ENCODE measurements at places on chromosomes 1 and 21.

GRCh38 chr1:21951226-21951870 lies 14.2 kb upstream of the HSPG2 start:
- no peak for DNase-seq

GRCh38 chr1:203405703-203406438 lies 54.9 kb upstream of the FMOD start:
- DNase-seq = no peak

DNA sequence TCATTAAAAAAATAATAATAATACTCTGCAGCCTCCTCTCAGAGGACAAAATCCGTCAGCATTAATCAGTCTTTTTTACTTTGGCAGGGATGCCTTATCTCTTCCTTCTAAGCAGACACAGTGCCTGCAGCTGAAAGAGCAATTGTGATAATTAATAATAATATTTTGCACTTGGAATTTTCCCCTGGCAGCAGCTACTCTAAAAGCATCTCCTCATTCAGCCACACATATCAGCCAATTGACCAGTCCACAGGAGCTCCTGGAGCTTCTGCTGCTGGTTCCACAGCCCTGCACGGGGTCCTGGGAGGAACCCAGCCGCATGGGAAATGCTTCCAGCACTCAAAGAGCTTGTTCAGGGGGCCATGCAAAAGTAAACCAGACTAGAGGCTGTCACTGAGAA lies 31.0 kb upstream of the VWA5B1 start:
- no peak for DNase-seq

- peak; percentile 9 for DNase-seq
Measured at GRCh38 chr1:30816211-30817076, 58.9 kb upstream of the LAPTM5 start.

DNA sequence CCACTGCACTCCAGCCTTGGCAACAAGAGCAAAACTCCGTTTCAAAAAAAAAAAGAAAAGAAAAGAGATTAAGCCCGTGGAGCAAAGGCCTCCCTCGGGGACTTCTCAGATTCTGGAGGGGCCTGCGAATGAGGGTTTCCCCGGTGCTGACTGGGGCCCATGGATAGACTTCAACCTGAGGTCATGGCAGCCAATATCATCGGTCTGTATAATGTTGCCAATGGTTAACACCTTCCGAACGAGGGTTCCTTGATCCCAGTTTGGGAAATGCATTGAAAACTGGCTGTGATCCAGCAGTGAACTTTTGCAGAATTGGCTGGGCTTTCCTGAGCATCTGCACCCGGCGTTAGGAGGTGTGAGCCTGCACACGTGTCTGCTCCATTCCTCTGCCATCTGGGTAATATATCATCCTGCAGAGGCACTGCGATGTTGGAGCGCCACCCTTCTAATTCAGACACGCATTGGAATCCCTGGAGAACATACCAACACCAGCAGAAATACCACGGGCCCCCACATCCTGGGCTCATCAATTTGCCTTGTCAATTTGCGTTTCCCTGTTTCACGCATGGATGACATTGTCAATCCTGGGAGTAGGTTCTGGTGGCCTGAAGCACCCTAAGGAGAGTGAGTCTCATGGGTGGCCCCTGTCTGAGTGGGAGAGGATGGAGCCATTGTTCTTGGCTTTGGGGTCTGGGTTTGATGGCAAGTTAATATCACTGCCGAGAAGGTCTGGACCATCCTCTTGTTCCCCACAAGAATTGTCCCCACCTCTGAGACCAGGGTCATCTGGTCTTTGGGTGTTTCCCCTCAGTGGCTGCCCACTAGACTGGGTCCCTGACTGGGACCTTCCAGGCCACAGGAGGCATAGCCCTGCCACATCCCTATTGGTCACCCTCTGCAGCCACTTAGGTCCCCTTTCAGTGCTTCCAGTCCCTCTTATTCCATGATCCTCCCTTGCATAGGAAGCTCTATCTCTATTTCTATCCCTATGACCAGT lies 441.0 kb downstream of the PTPRU start:
- no peak for DNase-seq

DNA sequence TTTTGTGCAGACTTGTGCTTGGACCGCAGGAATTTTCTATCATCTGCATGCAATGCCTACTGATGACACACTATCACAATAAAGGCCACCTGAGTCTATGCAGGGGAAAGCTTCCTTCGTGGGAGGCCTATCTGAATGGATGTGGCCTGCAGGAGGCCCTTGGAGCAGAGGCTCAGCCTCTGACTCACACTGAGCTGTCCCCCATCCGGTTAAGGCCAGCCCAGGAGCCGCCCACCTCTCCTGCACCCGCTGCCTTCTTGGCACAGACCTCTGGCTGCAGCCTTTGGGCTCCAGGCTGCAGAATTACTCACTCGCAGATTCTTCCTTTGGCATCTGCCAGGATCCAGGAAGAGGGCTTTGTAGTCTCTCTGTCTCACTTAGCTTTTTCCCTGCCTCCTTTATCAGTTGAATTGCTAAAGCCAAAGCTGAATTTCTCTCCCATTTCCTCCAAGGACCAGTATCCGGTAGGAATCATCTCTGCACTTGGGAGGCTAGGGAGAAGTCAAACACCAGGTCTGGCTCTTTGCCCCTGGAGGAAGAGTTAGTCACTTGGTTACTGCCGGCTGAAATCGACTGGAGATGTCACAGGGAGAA lies 65.1 kb upstream of the JUN start:
- DNase-seq = no peak

- DNase-seq = no peak
Measured at GRCh38 chr1:175287377-175287776, 94.8 kb upstream of the KIAA0040 start.

DNA sequence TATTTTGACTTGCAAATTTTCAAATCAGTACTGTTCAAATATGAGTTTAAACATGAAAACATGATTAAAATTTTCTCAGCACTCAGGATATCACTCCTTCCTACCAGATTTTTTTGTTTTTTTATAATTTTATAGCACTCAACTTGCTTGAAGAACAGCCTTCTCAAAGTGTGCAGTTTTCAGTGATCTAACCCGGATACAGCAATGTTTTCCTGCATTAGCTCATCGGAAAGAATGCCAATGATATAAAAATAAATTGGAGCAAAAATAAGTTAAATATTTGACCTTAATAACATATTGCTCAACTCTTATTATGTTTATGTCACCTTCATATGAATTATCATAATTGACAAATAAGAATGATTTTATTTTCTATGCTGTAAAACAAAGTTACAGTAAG lies 766.8 kb downstream of the USP25 start:
- DNase-seq = no peak

- DNase-seq = no peak
Measured at GRCh38 chr1:172915271-172915670, 135.5 kb downstream of the TNFSF18 start.

DNA sequence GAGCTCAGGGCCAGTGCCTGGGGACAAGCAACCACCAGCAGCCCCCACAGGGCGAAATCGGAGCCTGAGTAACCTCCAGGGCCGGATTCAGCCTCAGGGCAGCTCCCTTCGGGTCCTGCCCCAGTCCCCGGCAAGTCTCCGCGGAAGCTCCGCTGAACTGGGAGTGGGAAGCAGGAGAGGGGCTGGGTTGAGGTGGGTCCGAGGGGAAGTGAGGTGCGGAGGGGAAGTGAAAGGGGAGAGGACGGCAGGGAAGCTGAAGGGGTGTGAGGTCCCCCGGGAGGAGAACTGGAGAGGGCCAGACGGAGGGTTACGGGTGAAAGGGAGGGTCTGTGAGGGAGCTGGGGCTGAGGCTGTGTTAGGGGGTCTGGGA lies 560 bp downstream of the PADI2 start:
- no peak for DNase-seq

DNA sequence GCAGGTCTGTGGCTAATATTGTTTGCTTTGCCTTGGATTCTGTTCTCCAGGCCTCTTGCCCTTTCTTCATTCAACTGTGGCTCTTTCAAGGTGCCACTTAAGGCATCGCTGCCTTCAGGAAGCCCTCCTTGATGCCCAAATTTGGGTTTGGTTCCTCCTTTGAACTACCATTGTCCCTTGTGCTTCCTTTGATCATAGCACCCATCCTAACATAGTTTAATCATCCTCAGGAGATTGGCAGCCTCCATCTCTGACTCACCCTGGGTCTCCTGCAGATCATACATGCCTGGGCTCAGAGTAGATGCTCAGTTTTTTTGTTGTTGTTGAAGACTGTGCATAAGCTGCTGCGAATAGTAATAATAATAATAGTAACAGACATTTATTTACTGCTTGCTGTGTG lies 54.4 kb upstream of the ACOT11 start:
- DNase-seq = no peak

DNA sequence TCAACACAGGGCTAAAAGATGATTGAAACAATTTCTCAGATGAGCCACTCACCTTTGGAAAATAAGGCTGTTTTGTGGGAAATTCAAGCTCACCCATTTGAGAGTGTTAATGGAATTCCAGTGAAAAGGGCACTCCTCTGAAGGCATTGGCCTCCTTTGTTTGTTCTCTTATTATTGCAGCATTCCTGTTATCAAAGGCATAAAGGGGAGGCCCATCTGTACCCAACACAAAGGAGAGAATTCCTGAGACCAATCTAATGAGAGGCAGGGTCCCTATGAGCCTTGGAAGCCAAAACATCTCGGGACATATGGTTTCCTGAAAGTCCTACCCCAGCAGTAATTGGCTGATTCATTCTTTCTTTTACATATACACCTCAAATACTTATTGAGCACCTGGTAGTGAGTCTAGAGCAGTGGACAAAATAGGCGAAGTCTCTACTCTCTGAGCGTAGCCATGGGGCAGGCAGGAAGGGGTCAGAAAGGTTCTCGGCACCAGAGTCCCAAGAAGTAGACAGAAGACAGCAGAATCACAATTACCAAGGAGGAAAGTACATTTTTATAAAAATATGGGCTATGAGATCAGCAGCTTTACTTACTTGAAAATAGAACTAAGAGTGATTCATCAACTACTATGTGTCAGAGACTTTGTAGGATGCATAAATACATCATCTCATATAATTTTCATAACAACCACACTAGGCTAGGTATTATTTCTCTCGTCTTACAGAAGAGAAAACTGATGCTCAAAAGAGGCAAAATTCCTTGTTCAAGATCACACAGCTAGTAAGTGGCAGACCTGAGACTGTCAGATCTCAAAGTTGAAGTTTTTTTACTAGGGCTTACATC lies 218.7 kb downstream of the DAB1 start:
- no peak for DNase-seq

GRCh38 chr1:17689011-17689410 lies 66.1 kb upstream of the ACTL8 start:
- DNase-seq = no peak

DNA sequence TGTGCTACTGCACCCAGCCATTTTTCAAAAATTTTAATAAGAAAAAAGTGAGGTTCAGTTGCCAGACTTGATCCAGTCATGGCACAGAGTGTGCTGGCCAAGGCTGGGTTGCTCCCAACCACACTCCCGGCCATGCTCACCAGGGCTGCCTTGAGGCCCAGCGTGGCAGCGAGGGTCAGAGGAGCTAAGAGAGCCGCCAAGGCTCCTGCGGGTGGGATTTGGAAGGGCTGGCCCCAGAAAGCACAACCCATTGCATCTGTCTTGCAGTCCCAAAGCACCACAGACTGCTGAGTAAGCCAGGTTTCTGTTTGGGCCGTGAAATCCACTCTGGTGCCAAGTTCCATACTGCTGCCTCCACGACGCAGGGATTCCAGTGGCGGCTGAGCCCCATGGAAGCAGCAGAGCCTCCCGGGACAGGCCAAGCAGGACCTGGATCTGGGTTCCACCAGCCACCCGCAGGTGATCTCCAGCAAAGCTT lies 22.6 kb downstream of the ZBTB17 start:
- DNase-seq = no peak

- no peak for DNase-seq
Measured at GRCh38 chr1:43421976-43422750, 31.6 kb downstream of the HYI start.

DNA sequence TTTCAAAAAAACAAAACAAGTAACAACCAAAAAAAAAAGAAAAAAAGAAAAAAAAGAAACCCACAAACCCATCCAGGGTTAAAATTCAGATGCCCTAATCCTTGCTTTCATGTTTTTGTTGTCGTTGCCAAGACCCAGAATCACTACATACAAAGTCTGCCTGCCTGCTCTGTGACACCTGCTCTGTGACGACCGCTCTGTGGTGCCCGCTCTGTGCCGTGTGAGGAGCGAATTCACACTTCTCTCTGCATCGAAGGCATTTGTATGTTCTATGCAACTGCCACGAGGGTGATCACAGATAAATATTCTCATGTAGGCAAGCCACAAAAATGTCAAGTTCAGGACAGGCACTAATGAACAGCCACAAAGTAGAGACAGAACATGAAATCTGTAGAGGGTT lies 178.6 kb downstream of the SLC45A1 start:
- no peak for DNase-seq

- no peak for DNase-seq
Measured at GRCh38 chr1:163824490-163824889, 502.7 kb downstream of the NUF2 start.

- no peak for DNase-seq
Measured at GRCh38 chr1:230278376-230278775, 147.8 kb downstream of the PGBD5 start.

DNA sequence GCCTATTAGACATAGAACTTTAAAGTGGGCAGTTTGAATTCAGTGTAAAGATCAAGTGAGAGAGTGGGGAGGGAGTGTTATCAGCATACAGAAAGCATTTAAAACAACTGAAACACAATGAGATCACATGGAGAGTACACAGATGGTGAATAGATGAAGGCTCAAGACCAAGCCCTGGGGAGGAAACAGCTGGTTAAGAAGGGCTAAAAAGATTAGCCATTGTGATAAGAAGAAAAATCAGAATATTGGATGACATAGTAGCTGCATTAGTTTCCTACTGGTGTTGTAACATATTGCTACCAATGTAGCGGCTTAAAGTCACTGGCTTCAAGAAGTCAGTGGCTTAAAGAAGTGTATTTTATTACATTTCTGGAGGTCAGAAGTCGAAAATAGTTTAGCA lies 443.4 kb upstream of the RGS18 start:
- no peak for DNase-seq

DNA sequence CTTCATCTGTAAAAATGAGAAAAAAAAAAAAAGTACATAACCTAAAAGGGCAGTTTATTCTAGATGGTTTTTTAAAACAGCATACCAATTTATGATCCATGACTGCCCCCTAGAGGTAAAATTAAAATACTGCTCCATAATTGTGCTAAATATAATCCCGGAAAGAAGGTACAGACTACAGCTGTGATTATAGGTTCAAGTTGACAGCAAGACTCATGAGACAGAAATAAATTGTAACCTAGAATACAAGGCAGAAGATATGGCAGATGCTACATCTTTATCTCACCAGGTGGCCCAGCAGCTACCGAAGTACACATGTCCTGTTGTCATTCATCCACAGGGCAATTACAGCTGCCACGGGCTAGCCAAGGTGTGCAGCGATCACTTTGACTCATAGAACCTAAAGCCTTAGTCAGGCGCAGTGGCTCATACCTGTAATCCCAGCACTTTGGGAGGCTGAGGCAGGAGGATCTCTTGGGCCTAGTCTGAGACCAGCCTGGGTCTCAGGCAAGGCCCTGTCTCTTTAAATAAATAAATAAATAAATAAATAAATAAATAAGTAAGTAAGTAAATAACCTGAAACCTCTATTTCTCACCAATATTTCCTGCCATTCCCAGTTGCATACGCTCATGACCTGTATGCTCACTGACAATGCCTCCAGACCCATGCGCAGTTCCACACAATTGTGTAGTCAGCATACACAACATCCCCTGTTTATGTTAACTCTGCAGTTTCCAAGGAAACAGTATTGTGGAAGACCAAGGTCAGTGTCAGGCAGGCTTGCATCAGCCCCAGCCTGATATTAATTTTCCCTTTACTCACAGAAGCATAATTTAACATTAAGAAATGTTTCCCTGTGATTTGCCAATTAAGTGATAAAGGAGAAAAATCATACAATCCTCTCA lies 18.3 kb upstream of the PPIE start:
- peak; percentile 68 for DNase-seq

All from NCI-H1417 treated with DMSO at 0.1 percent for 48 hours (cell line).